Activated CD4-positive, alpha-beta T cell treated with anti-CD3 and anti-CD28 coated beads, Interleukin-2, amount 50 U/mL, for 4 hours (primary cell): ENCODE measurements at places on chromosomes 1 and 21.

- peak; percentile 15 for DNase-seq
These were observed 8.0 kb downstream of the ELOA start for GRCh38 chr1:23751050-23751814.

DNA sequence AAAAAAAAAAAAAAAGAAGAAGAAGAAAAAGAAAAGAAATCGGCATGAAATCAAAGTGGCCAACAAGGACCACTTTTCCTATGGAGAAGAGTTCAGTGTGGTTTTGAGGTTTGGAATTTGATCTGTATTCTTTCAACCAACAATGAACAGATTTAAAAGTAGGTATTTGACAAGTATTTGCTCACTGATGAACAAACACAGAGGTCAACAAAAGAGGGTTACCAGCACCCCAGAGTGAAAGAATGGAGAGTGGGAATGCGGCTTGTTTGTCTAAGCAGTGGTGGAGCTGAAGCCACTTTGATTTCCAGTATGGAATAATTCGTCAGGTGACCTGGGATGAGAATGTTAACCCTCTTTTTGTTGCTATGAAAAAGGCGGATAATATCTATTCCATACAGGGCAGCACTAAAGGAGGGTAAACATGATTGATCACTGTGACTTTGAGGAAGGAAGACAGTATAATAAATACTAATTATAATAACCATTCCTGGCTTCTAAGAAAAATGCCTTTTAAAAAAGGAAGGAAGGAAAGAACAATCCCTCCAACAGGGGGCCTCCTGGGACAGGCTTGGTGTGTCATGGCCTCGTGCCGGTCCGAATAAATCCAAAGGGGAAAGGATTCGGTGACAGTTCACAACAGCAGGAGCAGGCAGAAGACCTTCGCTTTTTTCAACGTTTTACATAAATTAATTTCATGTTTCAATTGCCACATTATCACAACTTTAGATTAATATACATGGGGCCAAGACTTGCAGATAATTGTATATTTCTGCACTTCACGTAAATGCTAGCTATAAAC, 37.2 kb upstream of the SIM2 start:
- DNase-seq, result no peak

DNA sequence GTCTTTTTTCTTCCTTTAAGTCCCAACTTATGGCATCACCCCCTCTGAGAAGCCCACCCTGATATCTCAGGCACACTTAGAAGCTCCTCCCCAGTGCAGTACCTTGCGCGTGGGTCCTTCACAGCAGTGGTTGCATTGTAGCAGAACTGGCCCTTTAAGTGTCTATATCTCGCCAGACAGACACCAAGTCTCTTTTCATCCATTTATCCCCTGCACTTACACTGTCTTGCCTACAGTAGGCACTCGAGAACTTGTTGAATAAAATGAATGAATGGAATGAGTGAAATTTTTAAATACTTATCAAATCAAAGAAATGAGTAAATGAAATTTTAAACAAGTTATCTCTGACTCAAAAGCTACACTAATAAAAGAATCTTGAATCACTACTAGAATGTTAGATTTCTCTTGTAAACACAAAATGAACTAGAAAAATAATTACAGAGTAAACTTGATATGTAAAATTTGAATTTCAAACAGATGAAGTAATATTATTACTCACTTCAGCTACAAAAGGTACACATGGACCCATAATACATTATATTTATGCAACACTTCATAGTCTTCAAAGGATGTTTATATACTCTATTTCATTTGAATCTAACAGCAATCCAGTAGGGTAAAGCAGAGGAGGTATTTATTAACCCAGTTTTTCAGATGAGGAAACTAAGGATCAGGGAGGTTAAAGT, 54.7 kb upstream of the MAN1A2 start:
- DNase-seq, result no peak

- DNase-seq, result no peak
These were observed 26.2 kb downstream of the CAPN8 start for GRCh38 chr1:223639331-223639749.

- DNase-seq, result peak; percentile 49
These were observed 24.9 kb upstream of the TMEM52 start for GRCh38 chr1:1943834-1944570.

- DNase-seq, result no peak
These were observed 369.1 kb upstream of the VAMP3 start for GRCh38 chr1:7401814-7402547.

- no peak for DNase-seq
These were observed 7.9 kb upstream of the IL23R start for GRCh38 chr1:67158401-67158800.
